Activated T-helper 9 cell treated with anti-CD3 and anti-CD28 coated beads, Interleukin-2, amount 50 U/mL, for 16 hours (primary cell): ENCODE measurements at places on chromosomes 4 and X.

DNA sequence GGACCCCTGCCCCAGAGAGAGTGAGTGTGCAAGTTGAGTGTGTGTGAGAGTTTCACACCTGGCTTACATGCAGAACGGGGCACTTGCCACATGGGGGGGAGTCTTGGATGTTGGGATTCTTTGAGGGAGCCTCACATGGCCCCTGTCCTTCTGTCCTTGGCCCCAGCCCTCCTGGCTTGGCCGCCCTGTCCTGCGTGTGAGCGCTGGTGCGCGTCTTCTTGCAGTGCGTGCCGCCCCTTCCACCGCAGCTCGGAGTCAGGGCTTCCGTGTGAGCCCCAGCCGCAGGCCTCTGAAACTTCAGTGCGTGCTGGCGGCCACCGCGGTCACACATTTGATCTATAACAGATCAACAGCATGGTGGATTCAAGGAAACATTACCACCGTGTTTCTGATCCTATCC, 30.1 kb upstream of the HGFAC start:
- no peak for DNase-seq

- DNase-seq = no peak
Observed at GRCh38 chrX:16067886-16068515, 55.4 kb upstream of the GRPR start.

- no peak for DNase-seq
Observed at GRCh38 chr4:7973545-7973981, 33.9 kb upstream of the AFAP1 start.

DNA sequence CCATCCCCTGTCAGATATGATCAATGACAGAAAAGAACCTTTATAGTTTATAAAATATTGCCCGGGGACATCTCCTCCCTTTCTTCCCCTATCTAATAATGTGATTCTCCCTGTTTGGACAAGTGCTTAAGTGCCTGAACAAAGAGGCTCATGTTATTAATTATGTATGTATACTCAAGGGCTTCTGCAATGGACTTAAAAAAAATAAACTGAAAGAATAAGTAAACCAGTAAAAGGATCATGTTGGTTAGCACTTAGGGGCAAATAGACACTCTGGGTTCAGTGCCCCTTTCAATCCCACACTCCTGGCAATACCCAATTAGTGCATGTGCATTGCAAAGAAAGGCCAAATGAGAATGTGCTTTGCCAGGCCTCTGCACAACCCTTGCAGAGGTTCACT, 30.7 kb upstream of the RPS6KA6 start:
- no peak for DNase-seq

DNA sequence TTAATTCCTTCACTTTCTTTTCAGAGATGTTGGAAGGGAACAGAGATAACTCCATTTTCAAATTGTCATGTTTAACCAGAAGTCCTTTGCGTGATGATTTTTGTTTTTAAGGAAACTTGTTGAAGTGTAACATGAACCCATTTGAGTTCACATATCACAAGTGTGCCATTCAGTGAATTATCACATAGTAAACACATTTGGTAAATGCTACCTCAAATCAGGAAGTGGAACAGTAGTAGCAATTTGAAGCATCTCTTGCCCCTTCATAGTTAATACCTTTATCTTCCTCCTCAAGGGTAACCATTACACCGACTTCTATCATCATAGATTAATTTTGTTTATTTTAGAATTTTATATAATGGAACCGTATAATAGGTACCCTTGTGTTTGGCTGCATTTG, 35.8 kb downstream of the KDM6A start:
- no peak for DNase-seq

GRCh38 chr4:138734746-138735145, 280.8 kb upstream of the NOCT start:
- no peak for DNase-seq

DNA sequence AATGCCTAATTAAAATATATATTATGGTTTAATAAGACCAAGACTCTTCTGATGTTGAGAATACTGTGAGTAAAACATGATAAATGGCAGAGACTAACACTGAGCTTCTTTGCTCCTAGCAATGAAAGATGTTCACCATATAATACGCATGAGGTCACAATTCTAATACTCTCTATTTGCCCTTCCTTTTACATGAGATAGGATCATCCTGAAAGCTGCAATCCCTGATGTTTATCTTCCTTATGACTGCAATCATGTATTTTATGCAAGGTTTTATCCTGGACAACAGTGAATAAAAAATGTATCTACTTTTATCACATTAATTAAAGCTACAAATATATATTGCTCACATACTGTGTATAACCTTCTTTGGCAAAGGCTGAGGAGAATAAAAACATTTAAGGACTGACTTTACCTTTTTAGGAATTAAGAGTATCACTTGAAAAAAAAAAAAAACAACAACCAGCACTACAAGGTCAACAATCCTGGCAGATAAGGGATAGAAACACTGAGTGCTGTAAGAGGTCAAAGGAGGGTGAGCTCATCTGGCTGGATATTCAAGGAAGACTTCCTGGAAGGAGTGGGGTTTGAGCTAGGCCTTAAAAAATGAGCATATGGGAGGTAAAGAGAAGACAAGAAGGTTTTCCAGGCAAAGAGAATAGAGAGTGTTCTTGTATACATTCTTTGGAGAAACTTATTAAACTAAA, 99.9 kb downstream of the AREG start:
- no peak for DNase-seq

GRCh38 chrX:20742106-20742505, 475.4 kb upstream of the RPS6KA3 start:
- DNase-seq = no peak

DNA sequence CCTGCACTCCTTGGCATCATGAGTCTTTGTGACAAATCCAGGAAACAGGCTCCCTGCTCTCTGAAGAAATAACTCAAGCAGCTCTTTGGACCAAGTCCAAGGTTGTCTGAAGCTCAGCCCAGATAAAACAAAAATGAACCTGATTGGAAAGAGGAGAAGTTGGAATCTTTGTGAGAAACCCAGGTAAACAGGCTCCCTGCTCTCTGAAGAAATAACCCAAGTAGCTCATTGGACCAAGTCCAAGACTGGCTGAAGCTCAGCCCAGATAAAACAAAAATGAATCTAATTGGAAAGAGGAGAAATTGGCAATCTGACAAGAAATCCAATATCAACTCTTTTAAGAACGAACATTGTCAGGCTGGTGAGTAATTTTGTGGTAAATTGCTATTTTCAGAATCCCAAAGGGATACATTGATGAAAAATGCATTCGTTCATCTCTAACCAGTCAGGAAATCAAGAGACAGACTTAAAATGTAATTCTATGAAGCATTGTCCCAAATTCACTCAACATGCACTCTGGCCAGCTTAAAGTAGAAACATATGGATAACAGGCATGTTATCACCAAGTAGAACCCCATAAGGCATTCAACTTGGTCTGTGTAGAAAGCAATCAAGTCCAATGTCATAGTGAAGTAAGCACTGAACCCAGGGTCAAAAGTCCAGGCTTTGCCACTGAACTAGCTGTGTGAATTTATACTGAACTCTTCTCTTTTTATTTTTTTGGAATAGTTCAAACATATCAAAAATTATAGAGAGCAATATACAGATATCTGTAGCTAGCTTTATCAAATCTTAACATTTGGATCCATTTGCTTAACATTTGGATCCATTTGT, 16.8 kb upstream of the NFXL1 start:
- DNase-seq = no peak

DNA sequence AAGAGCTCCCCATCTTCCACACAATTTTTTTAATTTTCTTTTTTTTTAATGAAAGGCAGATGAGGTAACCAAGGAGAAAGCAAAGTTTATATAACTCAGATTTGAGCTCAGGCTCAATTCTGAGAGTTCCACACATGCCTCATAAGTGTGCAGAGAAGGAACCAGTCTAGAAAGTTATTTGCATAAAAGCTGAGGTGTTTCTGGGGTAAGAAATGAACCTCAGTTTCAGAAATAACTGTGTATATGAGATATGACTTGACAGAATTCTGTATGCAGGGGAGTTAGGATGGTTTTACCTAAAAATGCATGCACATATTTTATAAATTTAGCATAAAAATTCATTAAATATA, 51.3 kb downstream of the DTHD1 start:
- no peak for DNase-seq

DNA sequence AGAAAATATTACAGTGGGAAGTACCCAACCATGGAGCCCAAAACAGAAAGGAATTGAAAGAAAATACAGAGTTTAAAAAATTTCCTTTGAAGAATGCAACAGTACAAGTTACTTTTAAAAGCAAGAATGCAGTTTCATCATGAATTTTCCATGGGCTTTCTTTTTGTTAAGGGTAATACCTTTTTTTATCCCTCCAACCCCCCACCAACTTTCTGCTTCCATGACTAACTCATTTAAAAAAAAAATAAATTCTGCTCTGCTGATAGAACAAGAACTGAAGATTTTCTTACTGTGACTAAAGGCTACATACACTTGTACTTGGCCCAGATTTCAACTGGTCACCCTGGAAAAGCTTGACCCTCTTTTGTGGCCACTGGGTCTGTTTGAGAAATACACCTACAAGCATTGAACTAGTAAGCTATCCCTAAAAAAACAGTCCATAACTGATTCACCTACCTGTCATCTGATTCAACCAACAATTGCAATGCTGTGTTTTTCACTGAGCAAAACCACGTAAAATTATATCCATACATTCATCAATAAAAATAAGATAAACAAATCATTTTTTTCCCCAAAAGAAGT, 214.2 kb downstream of the NSUN7 start:
- no peak for DNase-seq

GRCh38 chr4:184039963-184040383, 134.9 kb downstream of the STOX2 start:
- DNase-seq = no peak

- no peak for DNase-seq
Observed at GRCh38 chr4:168569066-168569930, 72.4 kb downstream of the PALLD start.

- DNase-seq = no peak
Observed at GRCh38 chr4:134243742-134244713, 42.4 kb upstream of the PABPC4L start.

GRCh38 chr4:41428601-41429279, 109.2 kb upstream of the LIMCH1 start:
- no peak for DNase-seq

- no peak for DNase-seq
Observed at GRCh38 chrX:68589372-68589753, 58.1 kb upstream of the STARD8 start.

GRCh38 chr4:80045786-80046185, 27.2 kb downstream of the ANTXR2 start:
- no peak for DNase-seq

DNA sequence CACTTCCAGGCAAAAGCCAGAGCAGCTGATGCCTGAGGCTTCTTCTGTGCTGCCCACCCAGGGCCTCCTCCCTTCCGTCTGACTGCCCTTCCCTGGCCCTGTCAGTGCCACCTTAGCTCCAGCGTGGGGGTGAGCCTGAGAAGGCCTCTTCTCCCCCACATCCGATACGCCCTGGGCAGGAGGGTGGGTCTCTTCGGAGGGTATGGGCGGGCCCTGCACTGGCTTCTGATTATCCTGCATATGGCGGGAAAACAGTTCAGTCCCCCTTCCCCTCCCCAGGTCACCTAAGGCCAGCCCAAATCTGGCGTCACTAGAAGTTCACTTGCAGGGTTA, 256.7 kb downstream of the FBXW7 start:
- DNase-seq = no peak

GRCh38 chr4:5710961-5711478, at the start of gene EVC:
EVC (plus strand) TSS chr4:5711201; CDS start chr4:5711381, 180 bp downstream.
- DNase-seq = no peak

DNA sequence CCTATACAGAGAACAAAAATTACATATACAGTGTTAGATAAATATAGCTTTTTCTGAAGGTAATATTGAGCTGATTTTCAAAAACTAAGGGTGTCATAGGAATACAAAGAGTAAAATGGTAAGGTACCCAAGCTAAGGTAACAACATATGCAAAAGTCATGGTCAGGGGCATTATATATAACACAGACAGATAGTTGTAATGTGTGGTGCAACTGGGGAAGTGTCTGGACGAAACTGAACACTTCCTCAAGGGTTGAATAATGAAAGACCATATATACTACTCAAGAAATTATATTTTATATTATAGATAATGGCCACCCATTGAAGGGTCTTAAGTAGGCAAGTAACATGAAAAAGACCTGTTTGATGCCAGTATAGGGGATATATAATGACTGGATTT, 262.1 kb upstream of the CXXC4 start:
- DNase-seq = no peak

DNA sequence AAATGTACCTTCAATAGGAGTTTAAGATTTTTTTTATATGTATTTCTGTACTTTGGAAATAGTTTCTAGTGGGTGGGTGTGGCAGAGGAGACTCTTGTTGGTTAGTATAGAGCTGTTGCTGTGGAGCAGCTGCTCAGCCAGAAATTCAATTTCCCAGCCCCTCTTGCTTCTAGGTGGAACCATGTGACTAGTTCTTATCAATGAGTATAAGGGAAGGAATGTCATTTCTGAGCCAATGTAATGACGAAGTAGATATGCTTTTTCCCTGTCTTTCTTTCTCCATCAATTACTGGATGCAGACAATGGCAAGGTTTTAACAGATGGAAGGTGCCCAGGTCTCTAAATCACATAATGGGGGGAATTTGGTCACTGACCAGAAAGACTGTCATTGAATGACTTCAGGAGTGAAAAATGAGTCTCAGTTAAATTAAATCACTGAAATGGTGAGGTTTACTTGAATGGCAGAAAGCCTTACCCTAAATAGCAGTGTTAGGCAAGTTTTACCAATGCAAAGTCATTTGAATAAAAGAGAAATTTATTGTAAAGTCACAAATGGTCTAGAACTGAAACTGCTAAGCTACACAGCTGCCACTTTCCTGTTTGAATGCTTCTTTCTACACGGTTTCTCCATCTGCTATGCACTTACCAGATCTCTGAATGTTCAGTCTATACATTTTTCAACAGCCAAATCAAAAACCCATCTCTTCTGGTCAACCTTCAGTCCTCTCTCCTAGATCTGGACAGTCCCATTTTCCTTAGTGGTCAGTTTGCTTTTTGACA, 795.4 kb upstream of the MAGEB2 start:
- DNase-seq = no peak

DNA sequence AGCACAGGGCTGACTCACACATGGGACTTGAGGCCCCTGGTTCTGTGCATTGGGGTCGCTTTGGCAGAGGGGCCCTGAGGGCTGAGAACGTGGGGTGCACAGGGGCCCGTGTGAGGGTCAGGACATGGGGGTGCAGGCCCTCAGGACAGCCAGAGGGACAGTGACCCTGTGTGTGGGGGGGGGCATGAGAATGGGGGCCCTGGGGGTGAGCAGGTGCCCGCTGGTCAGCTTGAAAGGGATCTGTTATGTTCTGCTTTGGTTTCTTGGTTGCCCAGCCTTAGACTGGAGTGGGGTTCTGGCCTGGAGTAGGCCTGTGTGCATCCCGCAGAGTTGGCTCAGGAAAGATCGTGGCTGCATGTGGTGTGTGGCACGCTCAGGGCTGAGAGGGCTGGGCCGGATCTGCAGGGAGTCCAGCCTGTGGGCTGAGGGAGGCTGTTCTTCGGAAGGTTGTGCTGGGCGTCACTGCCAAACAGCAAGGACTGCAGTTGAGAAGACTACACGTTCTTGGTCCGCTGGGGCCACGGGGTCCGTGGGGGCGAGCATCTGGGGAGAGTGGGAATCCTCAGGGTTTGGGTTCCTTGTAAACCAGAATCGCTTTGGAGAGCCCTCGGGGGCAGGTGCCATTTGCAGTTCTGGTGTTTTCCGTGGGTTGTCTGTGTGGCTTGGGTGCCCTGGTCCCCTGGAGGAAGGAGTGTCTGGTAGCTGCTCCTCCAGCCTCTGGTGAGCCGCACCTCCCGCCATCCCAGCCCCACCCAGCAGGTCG, 15.2 kb upstream of the UVSSA start:
- DNase-seq = no peak

- DNase-seq = no peak
Observed at GRCh38 chr4:105236202-105236915, 89.7 kb downstream of the TET2 start.

- no peak for DNase-seq
Observed at GRCh38 chr4:112031712-112032328, 113.4 kb upstream of the FAM241A start.
